ENCODE measurements at places on chromosomes 5 and 9.

DNA sequence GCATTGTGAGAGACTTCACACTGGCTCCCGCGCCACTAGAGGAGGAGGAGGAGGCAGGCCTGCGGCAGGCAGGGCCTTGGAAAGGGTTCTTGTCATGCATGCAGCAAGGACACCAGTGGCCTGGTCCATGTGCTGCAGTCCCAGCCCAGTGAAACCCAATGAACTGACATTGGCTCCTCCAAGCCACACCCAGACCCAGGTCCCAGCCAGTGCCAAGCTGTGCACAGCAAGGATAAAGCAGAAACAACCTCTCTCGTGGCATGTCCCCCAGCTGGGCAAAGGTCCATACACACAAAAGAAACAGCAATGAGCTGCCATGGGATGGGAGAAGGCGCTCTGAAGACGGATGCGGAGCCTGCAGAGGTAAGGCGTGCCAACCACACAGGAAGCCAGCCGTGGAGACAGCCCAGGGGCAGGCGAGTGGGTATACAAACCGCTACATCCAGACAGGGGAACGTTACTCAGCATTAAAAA is 89.2 kb downstream of the SEMA4D start:
- no peak for DNase-seq

DNA sequence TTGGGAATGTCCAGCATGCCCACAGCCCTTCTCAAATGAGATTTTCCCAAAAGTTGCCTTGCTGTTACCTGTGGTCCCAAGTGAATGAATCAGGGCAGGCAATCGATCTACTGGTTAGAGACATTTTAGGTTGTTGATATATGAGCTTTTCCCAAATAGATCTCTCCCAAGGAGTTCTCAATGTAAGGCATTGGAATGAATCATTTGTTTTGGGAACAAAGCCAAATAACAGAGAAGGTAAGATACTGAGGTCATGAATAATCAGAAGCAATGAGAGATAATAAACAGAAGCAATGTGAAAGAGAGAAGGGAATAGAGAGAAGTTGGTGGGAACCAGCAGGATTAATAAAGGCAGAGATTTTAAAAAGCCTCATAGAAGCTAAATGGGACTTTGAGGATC is 93.6 kb upstream of the FER start:
- DNase-seq = no peak

- no peak for DNase-seq
Observed at GRCh38 chr9:100525563-100525962, 52.3 kb upstream of the CAVIN4 start.

GRCh38 chr5:96537386-96537785 is 104.3 kb upstream of the PCSK1 start:
- no peak for DNase-seq

DNA sequence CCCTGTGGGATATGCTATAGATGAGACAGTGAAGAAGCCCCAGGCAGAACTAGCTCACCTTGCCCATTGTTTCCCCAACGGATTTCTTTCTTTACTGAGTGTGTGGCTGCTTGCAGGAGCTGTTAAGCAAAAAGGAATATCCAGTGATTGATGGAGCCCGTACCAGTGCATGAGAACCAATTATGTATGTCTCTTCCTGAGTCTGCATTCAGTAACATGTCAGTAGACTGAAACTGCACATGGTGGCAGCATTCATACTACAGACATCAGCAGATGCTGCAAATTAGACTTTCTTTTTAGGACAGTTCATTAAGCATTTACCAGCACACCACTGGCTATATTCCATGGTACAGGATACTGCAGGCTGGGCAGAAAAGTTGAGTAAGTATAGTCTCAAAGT is 90.3 kb upstream of the PLCXD3 start:
- DNase-seq = peak; percentile 8

DNA sequence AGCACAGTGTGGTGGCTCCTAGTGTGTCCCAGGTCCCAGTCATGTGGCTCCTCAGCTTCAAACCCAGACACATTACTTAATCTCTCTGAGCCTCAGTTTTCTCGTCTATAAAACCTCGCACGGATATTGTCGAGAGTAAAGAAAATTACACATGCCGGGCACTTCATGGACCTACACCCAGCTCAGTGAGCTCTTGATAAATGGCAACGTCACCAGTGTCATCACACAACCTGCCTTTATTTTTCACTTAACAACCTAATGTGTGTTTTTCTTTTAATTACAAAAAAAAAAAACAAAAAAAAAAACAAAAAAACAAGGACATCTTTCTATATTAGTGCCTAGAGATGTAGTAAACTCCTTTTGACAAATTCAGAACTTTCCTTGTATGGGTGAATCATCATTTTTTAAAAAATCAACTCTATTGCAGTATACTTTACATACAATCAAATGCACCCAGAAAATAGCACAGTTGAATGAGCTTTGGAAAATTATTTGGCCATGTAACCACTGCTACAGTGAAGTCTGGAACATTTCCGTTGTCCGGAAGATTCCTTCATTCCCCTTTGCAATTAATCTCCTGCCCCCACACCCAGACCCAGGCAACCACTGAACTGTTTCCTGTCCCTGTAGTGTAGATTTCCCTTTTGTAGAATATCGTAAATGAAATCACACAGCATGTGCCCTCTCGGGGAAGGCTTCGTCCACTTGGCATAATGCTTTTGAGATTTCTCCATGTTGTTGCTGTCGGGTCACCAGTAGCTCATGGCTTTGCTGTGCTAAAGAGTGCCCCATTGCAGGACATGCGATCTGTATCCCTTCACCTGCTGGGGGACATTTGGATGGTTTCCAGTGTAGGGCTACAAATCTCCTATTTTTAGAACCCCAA is 100.4 kb upstream of the LARP1 start:
- DNase-seq = peak; percentile 47

DNA sequence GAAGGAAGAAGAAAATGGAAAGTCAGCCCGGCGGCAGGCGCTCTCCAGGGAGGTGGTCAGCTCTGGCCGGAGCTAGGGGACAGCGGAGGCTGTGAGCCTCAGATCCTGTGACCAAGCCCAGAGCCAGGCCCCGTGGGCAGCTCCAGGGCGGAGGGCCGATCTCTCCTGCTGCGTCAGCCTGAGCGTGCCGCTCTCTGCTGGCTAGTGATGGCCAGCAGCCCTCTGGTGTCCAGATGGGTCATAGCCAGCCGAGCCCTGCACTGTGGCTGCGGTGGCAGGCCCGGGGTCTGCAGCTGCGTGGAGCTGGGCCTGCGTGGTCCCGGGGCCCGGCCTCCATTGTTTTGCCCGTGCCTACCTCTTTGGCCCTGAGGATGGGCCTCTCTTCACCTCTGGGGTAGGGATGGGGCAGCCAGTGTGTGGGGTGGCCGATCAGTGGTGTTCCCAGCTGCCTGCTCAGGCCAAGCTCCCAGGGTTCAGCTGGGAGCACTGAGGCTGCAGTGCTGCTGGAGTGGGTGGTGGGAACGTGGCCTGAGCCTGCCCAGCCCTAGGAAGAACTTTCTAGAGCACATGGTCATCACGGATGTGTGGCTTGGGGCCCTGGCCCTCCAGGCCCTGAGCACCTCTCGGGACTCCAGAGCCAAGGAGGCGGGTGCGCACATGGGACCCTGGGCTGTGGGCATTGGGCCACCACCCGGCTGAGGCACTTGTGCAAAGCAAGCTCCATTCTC is 17.1 kb upstream of the NRARP start:
- DNase-seq = peak; percentile 24

GRCh38 chr5:29143266-29143665 is 2050.2 kb upstream of the CDH6 start:
- DNase-seq = no peak

DNA sequence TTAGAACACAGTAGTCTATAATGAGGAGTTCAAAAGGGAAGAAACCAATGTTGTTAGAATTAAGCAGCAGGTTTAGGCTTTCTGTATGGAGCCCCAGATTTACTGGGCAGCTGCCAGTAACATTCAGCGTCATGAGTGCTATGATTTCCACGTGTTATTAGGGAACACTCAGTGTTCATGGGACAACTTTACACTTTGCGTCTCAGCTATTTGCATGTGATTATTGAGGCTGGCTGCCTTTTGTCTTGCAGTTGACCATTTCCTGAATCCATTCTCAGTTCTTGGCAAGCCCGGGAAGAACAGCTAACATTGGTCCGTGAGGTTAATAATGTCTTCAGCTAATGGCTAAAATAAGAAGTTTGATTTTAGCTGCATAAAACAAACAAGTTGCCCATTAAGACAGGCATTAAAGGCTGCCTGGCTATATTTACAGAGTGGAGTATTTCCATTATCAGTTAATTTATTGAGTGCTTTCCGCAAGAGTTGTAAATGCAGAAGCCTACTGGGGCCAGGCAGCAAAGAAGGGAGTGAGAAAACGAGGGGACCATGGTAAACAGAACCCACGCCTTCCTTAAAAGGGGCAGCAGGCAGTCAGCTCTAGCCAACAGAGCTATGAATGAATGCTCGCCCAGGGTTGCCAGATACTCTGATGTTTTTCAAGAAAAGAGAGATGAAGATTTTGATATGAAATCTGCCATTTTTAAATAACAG is 120.9 kb downstream of the PIP5K1B start:
- no peak for DNase-seq

DNA sequence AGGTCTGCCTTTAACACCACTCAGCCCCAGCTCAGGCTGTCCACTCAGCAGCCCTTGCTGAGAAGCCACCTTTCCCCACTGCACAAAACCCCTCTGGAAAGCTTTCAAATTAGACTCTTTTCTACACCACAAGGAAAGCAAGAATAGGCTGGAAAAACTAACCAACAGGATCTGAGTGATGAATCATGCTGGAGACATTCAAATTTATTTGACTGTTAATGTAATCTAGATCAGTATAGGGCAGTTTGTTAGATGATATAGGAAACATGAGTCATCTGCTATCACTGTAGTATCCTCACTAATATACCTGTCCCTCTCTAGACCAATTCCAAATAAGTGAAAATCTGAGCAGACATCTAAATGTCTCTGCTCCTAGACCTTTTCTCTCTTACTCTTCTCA is 127.8 kb upstream of the PAM start:
- DNase-seq = no peak

- DNase-seq = no peak
Observed at GRCh38 chr9:127197861-127198430, 66.6 kb upstream of the GARNL3 start.

DNA sequence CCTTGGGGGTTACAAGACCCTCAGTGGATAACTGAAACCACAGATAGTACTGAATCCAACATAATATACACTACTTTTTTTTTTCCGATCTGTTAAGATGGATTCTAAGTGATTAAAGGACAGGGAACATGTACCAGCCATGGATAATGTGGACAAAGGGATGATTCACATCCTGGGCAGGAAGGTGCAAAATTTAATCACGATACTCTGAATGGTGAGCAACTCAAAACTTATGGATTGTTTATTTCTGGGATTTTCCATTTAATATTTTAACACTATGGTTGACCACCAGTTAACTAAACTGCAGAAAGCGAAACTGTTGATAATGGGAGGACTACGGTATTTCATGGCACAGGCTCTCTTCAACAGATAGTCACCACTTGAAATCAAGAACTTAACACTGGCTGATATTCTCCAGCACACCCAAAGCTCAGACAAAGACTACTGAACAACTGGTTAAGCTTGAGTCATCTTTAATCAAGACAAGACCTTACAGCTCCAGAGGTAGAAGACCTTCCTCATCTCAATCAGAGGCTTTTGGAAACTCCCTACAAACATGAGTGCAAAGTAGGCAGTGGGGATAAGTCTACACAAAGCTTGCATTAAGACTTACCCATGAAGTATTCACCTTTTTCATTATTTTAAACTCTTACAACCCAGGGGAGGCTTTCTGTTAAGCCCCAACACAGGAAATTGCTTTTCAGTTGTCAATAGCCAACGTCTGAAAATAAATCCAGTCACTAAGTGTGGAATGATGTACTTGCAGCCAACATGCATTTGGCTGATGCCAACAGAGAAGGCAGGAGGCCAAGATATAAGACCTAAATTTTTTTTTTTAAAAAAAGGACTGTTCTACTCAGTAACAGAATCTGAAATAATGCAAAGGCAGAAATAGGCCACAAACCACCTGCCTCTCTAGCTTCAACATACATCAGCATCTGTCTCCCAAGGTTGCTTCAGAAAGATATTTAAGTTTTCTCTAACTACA is 78.7 kb downstream of the ELAVL2 start:
- no peak for DNase-seq

GRCh38 chr5:115243412-115243811 is 19.3 kb downstream of the PGGT1B start:
- no peak for DNase-seq

DNA sequence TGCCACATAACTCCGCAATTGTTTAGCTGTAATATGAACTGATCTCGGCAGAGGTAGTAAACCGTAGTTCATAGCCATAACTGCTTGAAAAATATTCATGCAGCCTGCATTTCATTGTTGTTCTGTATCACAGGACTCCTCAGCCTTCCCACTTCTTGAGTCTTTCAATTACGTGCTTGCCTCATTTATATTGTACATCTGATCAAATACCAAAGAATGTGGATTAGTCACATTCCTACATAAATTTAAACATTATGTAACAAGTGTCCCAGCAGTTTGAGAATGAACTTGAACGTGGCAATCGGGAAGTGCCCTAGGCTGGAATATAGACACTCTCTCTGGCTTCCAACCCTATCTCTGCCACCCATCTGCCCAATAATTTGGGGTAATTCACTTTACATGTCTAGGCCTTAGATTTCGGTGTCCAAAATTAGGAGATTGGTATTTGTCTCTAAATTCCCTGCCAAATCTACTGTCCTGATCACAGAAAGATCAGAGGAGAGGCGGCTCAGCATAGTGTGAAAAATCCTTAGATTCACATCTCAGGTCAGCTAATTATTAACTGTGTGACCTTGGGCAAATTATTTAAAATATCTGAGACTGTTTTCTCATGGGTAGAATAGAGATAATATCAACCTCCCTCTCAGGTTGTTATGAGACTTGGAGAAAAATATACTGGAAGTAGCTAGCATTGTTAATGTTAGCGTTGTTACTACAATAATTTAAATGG is 215.1 kb upstream of the RFX3 start:
- no peak for DNase-seq

DNA sequence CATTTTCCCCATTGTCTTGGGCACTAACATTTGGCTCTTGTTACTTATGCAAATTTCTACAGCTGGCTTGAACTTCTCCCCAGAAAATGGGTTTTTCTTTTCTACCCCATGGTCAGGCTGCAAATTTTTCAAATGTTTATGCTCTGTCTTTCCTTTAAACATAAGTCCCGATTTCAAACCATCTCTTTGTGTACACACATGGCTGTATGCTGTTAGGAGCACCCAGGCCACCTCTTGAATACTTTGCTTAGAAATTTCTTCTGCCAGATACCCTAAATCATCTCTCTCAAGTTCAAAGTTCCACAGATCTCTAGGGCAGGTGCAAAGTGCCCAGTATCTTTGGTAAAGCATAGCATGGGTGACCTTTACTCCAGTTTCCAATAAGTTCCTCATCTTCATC is 45.6 kb downstream of the NLN start:
- DNase-seq = no peak

GRCh38 chr5:95172659-95173058 is 112.2 kb downstream of the MCTP1 start:
- DNase-seq = no peak

All from BE2C (cell line).